ENCODE measurements at places on chromosomes 7 and 10. TPM values are rescaled to one million over a fixed set of nuclear protein-coding genes. Genes with fewer than 3 reads are reported as not detected.

The NUDT1 gene
- 26.2 TPM for total RNA-seq

The C7orf33 gene
- not detected for total RNA-seq

The C10orf62 gene
- not detected for total RNA-seq

The CAV1 gene
- 37.0 TPM for total RNA-seq

The SPRN gene
- total RNA-seq: under 0.01 TPM

The FAM171A1 gene
- total RNA-seq: 18.9 TPM

The MYO3A gene
- total RNA-seq: not detected

The SND1 gene
- total RNA-seq: 267 TPM

The RBM20 gene
- total RNA-seq: under 0.01 TPM

The RNF148 gene
- 1.5 TPM for total RNA-seq

The ZNF680 gene
- total RNA-seq: 2.0 TPM

The DPP6 gene
- under 0.01 TPM for total RNA-seq

The RBP4 gene
- total RNA-seq: not detected

The CRYGN gene
- not detected for total RNA-seq

The SPDYE2B gene
- total RNA-seq: not detected

The FAM185A gene
- 7.0 TPM for total RNA-seq

The DPY19L1 gene
- total RNA-seq: 31.1 TPM

The MACC1 gene
- not detected for total RNA-seq

The CADPS2 gene
- total RNA-seq: 19.9 TPM

The PHYHIPL gene
- total RNA-seq: not detected

The CHCHD1 gene
- total RNA-seq: 16.9 TPM

The PRTFDC1 gene
- total RNA-seq: 15.6 TPM

The DYNC1I1 gene
- 1.3 TPM for total RNA-seq

The DOCK4 gene
- 12.5 TPM for total RNA-seq

The OR9A4 gene
- not detected for total RNA-seq

The CHCHD2 gene
- 338 TPM for total RNA-seq

The STEAP4 gene
- total RNA-seq: under 0.01 TPM

The C10orf53 gene
- total RNA-seq: not detected

The SPDYE11 gene
- not detected for total RNA-seq

The SPDYE6 gene
- total RNA-seq: not detected

The ZNF487 gene
- 3.9 TPM for total RNA-seq

The EXOC4 gene
- 68.6 TPM for total RNA-seq

The GTF2IRD1 gene
- total RNA-seq: 16.5 TPM

The SP8 gene
- not detected for total RNA-seq

The NAT16 gene
- total RNA-seq: not detected

The GPR141 gene
- total RNA-seq: not detected

The MYL10 gene
- not detected for total RNA-seq

The NRBF2 gene
- 26.6 TPM for total RNA-seq

The ARHGAP12 gene
- total RNA-seq: 35.2 TPM

The ZNF746 gene
- total RNA-seq: 21.9 TPM

The NUTM2A gene
- total RNA-seq: 0.66 TPM

The SFR1 gene
- 15.3 TPM for total RNA-seq

The ITIH5 gene
- total RNA-seq: under 0.01 TPM

The FKBP6 gene
- not detected for total RNA-seq

The EBLN1 gene
- not detected for total RNA-seq

The KLLN gene
- 0.66 TPM for total RNA-seq

The SAP25 gene
- not detected for total RNA-seq

The ZNF425 gene
- 1.6 TPM for total RNA-seq

The TMEM176B gene
- 0.29 TPM for total RNA-seq

The MKX gene
- total RNA-seq: 0.14 TPM

The CACNA2D1 gene
- 63.0 TPM for total RNA-seq

The SLC18A2 gene
- total RNA-seq: not detected

The WNT8B gene
- not detected for total RNA-seq

The FBXL13 gene
- 1.1 TPM for total RNA-seq

The GIMAP6 gene
- not detected for total RNA-seq

The PNLIP gene
- not detected for total RNA-seq

The SMC3 gene
- total RNA-seq: 21.3 TPM

The SMO gene
- 4.2 TPM for total RNA-seq

The DGKI gene
- total RNA-seq: 10.0 TPM

All from placental pericyte (primary cell).